ENCODE measurements at places on chromosomes 13 and 19. TPM values are rescaled to one million over a fixed set of nuclear protein-coding genes. Genes with fewer than 3 reads are reported as not detected.
A peak's percentile ranks its signal among the peaks of the same experiment; 100 is the strongest.

The CELF5 gene
- total RNA-seq: 0.12 TPM

The GNG8 gene
- total RNA-seq: 14.1 TPM

DNA sequence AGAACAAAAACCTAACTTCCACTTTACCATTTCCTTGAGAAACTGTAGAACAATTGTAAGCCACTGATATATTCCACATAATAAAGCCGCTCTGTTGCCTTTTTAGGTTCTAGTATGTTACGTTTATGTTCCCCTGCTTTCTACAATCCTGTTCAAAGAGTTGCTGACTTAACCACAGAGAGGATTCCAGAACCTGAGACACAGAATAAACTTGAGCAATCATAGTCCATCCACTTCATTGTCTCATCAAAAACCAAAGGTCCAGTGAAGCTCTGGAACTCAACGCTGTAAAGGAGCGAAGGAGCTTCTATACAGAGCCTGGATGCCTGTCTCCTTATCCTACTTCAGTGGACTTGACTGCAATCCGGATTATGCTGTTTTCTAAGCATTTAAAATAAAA lies 4.6 kb downstream of the STARD13 start:
- no peak overlapping the region for H3K27ac ChIP-seq
- DNase-seq: no peak
- H3K27me3 ChIP-seq: peaks cover 29% of the 10 kb centered on the region
- H3K4me1 ChIP-seq: peaks cover 13% of the 10 kb centered on the region

GRCh38 chr19:34974646-34975045 lies 10.6 kb upstream of the ZNF792 start:
- DNase-seq: no peak
- H3K36me3 ChIP-seq: no peaks in the 10 kb centered on the region

DNA sequence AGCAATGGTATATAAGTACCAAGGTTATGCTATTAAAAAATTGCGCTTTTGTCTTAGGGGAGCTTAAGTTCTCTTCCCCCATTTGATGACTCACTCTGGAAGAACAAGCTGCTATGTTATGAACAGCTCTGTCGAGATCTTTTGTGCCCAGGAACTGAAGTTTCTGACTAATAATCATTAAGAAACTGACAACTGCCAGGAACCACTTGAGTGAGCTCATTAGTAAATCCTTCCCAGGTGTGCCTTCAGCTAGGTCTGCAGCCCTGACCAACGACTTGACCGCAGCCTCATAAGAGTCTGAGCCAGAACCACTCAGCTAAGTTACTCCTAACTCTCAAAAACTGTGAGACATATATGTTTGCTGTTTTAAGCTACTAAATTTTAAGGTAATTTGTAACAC lies 147.8 kb downstream of the SLITRK6 start:
- H3K4me1 ChIP-seq: no peaks in the 10 kb centered on the region
- no peaks in the 10 kb centered on the region for H3K27me3 ChIP-seq
- no peak overlapping the region for H3K27ac ChIP-seq
- no peak overlapping the region for H3K4me3 ChIP-seq
- no peaks in the 10 kb centered on the region for H3K36me3 ChIP-seq

GRCh38 chr13:102770435-102770834 lies 3.2 kb downstream of the TEX30 start:
- H3K27ac ChIP-seq: peak overlapping the region; percentile 10
- no peaks in the 10 kb centered on the region for H3K27me3 ChIP-seq
- DNase-seq: peak; percentile 48
- H3K4me1 ChIP-seq: peaks cover 42% of the 10 kb centered on the region
- H3K36me3 ChIP-seq: peaks cover 37% of the 10 kb centered on the region
- H3K4me3 ChIP-seq: peak overlapping the region; percentile 45

- H3K4me1 ChIP-seq: peaks cover 10% of the 10 kb centered on the region
- no peaks in the 10 kb centered on the region for H3K36me3 ChIP-seq
- H3K4me3 ChIP-seq: no peak overlapping the region
- DNase-seq: no peak
These were observed 4.2 kb upstream of the TNNI3 start for GRCh38 chr19:55161571-55162322.

- H3K27me3 ChIP-seq: peaks cover 3% of the 10 kb centered on the region
- peaks cover 17% of the 10 kb centered on the region for H3K4me1 ChIP-seq
- H3K4me3 ChIP-seq: no peak overlapping the region
These were observed 168.7 kb downstream of the KDM4B start for GRCh38 chr19:5137571-5138124.

DNA sequence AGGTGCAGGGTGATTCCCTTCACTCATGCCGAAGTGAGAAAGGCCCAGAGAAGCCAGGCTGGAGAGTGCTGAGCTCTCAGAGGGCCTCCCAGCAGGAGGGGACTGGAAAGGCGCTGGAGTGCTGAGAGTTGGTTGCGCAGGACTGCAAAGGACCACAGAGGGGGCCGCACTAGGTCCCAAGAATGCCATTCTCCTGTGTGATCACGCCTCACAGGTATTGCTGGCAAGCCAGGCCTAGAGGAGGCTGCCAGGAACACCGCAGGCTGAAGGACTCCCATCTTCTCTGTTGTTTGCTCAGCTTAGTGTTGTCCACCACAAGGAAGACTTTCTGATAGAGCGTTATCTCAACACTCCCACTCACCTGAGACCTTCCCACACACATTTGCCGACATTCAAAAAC lies 165.0 kb downstream of the FGF14 start:
- DNase-seq: no peak
- H3K27me3 ChIP-seq: no peaks in the 10 kb centered on the region
- H3K36me3 ChIP-seq: no peaks in the 10 kb centered on the region
- H3K27ac ChIP-seq: no peak overlapping the region

DNA sequence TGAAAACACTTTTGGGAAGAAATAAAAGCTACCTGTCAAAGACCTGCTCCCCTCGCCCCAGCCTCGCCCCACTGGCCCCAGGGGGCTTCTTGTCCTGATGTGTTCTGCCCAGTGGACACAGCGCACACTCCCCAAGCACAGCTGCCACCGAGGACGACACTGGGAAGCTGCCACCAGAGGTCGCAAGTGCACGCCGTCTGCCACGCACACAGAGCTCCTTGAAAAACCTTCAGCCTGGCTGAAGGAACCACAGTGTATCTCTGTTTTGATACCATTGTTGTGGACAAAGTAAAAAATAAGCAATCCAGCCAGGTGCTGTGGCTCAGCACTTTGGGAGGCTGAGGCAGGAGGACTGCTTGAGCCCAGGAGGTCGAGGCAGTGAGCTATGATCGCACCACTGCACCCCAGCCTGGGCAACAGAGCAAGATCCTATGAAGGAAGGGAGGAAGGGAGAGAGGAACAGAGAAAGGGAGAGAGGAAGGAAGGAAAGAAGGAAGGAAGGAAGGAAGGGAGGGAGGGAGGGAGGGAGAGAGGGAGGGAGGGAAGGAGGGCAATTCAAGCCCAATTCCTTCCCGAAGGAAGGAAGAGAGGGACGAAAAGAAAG lies 57.3 kb downstream of the CEBPG start:
- H3K4me1 ChIP-seq: no peaks in the 10 kb centered on the region
- no peak overlapping the region for H3K4me3 ChIP-seq
- no peak overlapping the region for H3K27ac ChIP-seq
- peaks cover 2% of the 10 kb centered on the region for H3K27me3 ChIP-seq

DNA sequence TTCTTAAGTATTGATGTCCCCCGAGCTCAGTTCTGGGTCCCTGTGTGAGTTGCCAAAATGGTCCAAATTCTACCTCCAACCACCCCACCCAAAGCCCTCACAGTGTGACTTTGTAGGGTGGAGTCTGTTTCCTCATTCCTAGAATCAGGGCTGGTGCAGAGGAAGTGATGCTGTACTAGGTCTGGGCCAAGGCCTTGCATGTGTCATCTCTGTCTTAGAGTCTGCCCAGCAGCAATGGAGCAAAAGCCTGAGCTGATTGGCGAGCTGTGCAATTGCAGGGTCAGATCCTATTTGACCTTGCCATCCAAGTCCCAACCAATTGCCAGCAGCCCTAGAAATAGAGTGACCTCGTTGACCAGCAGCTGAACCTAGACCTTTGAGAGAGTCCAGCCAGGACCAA lies 97.0 kb upstream of the ANKRD10 start:
- H3K27me3 ChIP-seq: peaks cover 15% of the 10 kb centered on the region
- peaks cover 28% of the 10 kb centered on the region for H3K4me1 ChIP-seq
- H3K36me3 ChIP-seq: peaks cover 2% of the 10 kb centered on the region
- peak; percentile 74 for DNase-seq
- peak overlapping the region; percentile 83 for H3K27ac ChIP-seq

All from activated CD4-positive, alpha-beta T cell treated with anti-CD3 and anti-CD28 coated beads, Interleukin-2, amount 10 ng/mL, durations not matched to agents 24 days and 14 days (primary cell).